ENCODE measurements at places on chromosomes 16 and 17.

DNA sequence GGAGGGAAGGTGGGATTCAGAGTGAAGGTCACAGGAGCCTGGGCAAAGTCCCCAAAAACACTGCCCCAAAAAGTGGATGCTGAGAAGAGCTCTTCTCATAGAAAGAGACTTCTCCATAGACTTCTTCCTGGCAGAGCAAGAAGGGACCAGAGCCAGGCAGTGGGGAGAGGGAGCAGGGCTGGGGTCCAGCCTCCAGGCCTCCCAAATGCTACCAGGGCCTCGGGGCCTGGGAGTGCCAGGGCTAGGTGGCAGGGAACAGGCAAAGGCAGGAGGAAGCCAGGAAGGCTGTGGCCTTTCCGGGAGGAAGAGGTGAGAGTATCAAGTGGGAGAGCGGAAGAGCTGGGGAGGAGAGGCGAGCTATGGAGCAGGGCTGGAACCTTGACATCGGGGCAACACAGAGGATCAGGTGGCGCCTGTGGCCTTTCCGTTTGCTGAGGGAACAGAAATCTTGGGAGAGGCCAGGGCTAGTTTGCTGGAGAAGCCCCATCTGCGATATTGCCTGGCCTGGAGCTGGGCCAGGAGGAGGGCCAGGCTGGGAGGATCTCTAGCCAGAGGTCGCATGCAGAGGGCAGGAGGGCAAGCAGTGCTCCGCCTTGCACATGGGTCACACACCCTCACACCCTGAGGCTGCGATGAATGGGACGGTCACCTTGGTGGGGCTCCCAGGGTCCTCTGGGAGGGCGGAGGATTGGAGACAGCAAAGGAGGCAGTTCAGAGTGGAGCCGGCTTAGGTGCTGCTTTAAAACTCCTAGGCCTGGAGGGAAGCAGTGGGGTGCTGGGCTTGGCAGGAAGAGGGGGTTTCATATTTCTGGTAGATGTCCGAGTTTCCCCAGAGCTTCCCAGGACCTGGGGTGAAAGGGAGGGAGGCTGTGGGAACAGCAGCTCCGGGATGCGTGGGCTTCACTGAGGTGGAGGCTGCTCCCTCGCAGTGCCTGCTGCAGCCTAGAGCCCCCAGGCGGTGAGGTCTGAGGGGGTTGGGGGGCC lies 3.4 kb downstream of the SLC16A5 start:
- no peak for DNase-seq

DNA sequence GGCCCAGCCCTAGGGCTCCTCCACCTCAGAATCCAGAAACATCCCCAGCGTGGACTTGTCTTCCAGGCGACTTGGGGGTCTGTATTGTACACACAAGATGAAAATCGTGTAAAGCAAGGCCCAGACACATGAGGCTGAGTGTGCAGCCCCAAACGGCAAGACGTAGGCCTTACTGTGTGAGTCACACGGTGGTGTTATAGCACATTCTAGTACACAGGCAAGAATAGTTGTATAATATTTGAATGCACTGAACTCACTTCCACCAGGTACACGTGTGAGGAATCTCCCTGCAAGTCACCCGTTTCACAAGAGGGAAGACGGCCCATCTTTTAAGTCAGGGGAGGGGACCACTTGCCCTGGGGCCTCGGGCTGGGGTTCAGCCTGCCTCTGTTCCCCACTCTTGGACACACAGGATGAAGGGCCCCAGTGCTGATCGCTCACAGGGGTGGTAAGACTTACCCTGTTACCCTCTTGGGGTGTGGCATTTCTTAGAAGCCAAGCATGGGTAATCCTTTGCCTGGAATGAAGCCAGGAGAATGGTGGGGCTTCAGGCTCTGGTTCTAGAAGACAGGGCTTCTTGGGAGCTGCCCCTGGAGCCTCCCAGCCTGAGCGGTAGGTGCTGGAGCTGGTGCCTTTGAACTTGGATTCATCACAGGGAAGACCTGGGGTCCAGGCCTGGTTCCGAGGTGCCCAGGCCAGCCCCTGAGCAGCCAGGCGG lies 71.3 kb downstream of the SREBF1 start:
- DNase-seq: no peak

DNA sequence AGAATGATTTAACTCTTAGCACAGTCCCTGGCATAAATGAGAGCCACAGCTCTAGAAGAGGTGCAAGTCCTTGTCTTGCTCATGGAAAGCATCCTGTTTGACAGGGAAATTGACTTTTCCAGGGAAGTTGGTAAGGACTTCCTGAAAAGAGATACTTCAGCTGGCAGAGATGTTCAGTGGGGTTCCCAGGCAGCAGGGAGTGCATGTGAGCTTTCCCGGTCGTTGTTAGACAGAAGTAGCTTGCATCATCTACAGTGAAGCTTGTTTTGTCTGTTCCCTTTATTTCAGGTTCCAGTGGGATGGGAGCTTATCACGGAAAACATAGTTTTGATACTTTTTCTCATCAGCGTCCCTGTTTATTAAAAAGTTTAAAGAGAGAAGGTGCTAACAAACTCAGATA lies 22.9 kb downstream of the ALDH3A2 start:
- DNase-seq: no peak

GRCh38 chr16:10178080-10178479 lies 4.1 kb downstream of the GRIN2A start:
- no peak for DNase-seq

DNA sequence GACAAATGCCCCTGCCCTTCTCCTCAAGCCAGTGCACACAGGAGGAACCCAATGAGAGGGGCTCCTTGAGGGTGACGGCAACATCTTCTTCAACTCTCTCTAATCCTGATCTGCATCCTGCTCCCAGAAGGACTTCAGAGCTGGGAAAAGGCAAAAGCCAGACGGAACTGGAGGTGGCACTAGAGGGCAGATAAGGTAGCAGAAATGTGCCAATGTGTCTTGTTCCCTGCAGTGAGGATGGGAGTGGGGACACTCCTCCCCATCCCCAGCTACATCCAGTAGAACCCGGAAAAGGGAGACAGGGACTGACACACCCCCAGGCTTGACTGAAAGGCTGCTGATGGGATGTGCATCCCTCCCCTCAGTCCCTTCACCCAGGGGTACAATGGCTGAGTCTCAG lies 28.5 kb downstream of the SRCIN1 start:
- no peak for DNase-seq

- peak; percentile 2 for DNase-seq
Observed at GRCh38 chr17:4136373-4136772, 6.5 kb downstream of the ZZEF1 start.

DNA sequence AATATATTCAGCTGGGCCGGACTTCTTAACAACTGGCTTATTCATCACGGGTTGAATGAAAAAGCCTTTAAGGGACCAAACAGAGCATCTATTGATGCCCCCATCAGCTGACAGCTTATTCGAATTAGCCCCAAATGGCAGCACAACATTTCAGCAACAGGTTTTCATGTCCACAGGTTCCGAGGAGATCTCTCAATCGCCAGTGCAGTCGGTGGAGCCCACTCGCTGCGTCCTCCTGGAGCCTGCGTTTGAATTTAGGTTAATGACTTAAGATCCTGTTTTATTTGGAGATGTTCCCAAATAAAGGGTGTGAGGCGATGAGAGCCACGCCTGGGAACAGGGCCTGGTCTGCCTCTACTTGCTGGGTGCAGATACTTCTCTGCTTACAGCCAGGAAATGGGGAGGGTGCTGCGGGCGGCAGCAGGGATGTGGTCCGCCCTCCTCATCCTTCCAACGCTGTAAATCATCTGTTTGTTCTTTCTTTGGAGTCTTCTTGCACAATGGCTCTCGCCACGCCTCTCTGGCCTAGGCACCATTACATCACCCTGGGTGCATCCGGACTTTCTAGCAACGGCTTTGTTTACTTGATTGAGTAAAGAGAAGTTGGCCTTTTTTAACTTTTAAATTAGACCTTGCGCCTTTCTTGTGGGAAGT lies 22.6 kb downstream of the NDE1 start:
- peak; percentile 77 for DNase-seq

DNA sequence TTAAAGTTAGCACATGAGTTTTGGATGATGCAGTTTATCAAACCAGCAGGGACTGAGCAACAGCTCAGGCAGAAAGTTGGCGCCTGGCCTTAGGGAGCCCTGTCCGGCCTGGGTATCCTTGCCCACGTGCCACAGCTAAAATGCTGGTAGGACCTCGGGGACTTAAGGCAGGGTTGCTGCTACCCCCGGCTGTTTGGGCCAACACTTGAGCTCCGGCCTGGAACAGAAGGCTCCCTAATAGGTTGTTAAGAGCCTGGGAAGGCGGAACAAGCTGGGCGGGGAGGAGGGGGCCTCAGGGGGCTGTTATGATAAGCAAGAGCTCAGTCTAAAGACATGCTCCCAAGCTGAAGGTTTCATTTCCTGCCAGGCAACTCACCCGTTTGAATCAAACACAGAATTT lies 39.7 kb downstream of the CUEDC1 start:
- DNase-seq: no peak

- no peak for DNase-seq
Observed at GRCh38 chr17:826778-827177, 44.6 kb downstream of the MRM3 start.

- peak; percentile 56 for DNase-seq
Observed at GRCh38 chr17:16491703-16492612, at the start of gene LRRC75A. TSS of gene LRRC75A (minus strand) at chr17:16492193. CDS start at chr17:16491990, 203 bp downstream.

- no peak for DNase-seq
Observed at GRCh38 chr17:33927732-33928133, 327.4 kb upstream of the CCL2 start.

- DNase-seq: no peak
Observed at GRCh38 chr16:4193920-4194319, 48.0 kb downstream of the SRL start.

DNA sequence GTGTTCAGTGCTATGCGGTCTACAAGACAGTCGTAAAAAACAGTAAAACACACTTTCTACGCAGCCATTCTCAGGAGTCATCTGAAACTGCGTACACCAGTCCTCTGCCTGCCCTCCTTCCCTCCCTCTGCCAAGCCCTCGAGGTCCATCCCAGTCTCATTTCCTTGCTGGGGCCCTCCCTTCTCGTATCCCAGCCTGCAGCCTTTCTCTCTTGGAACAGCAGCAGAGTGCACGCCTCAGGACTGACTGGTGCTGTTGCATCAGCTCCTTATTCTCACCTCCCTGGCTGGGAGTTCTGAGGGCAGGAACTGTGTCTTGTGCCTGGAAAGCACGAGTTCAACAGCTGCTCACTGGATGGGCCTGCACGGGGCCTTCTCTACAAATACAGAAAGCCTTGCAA lies 12.5 kb downstream of the FAHD1 start:
- no peak for DNase-seq

GRCh38 chr17:2337544-2338314 lies 428 bp downstream of the SGSM2 start:
- DNase-seq: peak; percentile 28

GRCh38 chr17:4467287-4467686 lies 31.4 kb upstream of the SPNS2 start:
- no peak for DNase-seq

DNA sequence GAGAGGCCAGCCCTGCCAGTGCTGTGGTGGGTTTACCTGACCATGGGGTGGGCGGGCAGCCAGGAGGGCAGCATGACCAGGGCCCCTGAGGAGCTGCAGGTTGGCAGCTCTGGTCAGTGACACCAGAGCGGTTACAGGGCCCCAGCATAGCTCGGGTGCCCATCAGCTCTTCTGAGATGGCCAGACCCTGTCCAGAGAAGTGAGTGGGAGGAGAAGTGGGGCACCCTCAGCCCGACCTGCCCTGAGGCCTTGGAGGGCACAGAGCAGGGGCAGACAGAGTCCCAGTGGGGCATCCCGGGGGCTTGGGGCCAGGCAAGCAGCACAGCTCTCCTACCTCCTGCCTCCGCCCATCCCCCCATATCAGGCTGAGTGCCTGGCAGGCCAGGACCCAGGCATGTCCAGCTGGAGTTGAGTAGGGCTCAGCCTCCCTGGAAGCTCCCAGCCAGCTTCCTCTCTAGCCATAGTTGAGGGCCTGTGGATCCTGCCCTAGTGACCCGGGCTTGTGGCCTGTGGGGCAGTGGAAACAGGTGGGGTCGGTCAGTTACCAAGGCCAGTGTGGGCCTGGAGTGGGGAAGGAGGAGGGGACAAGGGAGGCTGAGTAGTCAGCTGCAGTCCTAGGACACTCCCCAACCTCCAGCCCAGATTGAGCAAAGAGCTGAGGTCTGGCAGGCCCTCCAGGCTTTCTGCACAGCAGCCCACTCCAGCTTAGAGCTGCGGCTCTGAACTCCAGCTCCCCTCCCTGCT lies 83.5 kb downstream of the AMFR start:
- DNase-seq: no peak

DNA sequence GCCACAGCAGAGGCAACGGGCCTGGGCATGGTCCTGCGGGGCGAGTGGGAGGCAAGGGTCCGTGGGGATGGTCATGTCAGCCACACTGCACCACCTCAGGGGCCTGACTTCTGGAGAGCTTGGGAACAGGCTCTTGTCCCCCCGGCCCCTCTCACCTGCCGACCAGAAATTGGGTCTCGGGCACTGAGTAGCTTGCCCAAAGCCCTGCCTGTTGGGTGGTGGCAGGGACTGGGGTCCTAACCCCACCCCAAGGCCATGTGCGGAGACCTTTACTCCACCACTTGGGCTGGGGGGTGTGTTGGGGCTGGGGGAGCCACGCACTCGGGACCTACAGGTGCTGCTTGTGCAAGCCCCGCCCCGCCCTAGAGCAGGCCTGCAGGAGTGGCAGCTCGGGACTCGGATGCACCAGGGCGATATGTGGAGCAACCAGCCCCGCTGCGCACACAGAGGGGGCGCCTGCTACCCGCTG lies 24.2 kb upstream of the CHMP6 start:
- no peak for DNase-seq

DNA sequence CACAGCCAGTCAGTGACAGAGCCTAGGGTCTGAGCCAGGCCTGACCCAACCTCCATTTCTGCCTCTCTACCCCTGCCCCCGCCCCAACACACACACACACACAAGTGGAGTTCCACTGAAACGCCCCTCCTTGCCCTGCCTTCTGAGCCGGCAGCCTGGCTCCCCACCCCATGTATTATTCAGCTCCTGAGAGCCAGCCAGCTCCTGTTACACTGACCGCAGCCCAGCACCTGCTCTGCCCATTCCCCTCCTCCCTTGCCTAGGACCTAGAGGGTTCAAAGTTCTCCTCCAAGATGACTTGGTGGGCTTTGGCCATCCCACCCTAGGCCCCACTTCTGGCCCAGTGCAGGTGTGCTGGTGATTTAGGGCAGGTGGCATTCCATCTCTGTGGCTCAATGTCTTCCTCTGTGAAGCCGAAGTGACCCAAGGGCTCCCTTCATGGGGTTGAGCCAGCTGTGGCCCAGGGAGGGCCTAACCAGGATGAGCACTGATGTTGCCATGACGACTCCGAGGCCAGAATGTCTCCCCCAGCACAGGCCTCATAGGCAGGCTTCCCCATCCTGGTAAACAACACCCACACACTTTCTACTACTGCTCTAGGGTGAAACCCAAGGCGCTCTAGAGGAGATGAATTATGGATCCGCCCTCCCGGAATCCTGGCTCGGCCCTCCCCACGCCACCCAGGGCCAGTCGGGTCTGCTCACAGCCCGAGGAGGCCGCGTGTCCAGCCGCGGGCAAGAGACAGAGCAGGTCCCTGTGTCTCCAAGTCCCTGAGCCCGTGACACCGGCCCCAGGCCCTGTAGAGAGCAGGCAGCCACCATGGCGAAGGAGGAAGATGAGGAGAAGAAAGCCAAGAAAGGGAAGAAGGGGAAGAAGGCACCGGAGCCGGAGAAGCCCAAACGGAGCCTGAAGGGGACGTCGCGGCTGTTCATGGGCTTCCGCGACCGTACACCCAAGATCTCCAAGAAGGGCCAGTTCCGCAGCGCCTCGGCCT lies 9.7 kb downstream of the MYO15A start:
- DNase-seq: no peak
